ENCODE measurements at places on chromosomes 2 and 18.

GRCh38 chr2:109401370-109401769 is 212.4 kb downstream of the SEPTIN10 start:
- DNase-seq, result no peak

GRCh38 chr2:160408959-160409291 is 84.7 kb downstream of the RBMS1 start:
- DNase-seq, result no peak

GRCh38 chr2:60962528-60962927 is 55.0 kb upstream of the PEX13 start:
- DNase-seq, result no peak

DNA sequence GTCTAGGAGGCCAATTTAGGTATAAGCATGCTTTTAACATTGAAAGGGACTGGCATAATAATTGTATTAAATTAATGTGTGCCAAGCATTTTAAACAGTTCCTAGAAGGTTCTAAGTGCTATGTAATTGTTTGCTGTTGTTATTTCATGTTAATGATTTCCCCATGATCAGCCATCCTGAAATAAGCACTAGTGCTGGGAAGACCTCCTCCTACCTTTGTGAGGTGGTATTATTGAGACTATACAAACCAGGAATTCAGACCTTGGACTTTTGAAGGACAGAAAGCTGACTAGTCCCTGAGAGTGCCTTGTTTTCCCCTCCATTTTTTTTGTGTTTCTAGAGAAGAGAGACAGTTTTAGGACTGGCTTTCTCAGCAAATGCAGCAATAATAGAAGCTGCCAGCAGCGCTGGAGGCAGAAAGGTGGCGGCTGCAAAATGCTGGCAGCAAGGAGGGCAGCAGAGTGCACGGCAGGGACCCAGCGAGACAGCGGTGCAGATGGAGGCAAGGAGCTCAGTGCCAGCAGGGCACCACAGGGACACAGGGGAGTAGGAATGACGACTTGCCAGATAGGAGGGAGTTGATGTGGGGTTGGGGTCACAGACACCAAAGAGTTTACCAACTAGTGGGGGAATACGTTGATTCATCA is 25.3 kb downstream of the NABP1 start:
- no peak for DNase-seq

DNA sequence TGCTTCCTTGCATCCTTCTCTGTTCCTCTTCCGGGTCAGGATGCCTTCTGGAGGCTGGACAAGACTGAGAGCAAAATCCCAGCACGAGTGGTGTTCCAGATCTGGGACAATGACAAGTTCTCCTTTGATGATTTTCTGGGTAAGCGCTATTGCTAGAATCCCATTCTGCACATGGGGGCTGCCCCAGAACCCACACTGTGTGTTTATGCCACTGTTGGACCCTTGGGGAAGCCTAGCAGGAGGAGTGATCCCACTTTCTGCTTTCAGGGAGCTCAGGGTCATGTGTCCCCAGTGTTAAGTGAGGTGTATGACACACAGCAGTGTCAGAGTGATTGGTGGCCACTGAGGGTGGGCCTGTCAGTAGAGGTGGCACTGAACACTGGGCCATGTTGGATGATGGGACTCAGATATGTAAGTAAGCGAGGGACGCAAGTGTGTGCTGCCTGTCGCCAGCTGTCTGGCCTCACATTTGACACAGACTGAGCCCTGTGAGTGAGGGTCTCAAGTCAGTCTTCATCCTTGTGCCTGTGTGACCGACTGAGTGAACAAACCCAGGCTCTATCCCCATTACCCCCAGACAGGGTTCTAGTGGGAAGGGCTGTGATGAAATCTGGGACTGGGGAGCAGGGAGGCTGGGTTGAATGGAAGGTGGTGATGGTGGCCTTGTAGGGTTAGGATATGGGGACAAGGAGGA is 220.9 kb downstream of the DYSF start:
- DNase-seq, result no peak

DNA sequence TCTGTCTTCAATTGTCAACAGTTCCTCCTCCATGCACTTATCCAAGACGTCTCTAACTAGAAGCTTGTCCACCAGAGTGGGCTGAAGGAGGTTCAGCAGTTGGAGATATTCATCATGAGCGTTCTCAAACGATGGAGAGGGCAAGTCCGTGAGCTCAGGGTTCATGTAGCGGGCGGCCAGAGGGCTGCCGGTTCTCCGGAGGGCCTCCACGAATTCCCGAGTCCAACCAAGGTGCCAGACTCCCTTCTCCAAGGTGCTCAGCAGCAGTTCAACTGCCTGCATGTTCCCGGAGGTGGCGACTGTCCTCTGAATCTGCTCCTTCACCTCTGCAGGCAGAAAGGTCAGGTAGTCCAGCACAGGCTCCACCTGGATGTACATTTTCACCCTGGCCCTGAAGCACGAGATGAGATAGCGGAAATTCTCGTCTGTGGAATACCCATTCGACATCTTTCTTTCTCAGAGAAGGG is 590 bp downstream of the IFIH1 start:
- DNase-seq, result peak; percentile 17

DNA sequence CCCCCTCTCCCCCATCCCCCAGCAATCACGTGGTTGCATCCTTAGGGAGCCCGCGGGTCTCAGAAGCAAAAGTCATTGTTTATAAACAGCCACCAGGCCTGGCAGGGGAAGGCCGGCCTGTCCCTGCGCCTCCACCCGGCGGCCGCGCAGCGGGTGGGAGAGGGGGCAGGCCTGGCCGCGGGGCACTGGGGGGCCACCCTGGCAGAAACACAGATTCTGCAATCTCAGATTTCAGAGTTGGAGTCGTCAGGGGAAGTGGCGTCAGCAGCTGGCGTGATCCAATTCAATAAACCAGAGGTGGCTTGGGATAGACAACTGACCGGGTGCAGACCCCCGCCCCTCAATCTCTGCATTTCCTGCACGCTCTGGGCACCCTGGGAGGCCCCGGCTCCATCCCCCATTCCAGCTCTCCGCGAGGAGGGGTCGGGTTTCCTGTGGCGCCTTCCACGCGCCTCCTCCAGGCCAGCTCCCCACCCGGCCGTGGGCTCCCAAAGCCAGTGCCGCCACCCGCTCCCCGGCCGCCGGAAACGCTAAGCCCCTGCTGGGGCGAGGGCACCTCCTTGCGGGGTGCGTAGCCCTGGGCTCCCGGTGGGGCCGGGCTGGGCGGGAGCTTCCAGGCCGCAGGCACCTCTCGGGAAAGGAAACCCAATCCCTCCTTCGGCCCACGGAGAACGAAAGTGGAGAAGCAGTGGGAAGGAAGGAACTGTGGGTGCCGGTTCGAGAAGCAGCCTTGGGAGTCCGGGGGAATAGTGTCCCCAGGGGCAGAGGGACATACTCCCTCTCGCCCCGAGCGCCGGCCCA is 1.1 kb downstream of the BIN1 start:
- DNase-seq, result no peak

GRCh38 chr2:121640380-121641316 is 8.6 kb downstream of the CLASP1 start:
- DNase-seq, result no peak
